ENCODE measurements at places on chromosomes 13 and 19. TPM values are rescaled to one million over a fixed set of nuclear protein-coding genes. Genes with fewer than 3 reads are reported as not detected.

PRSS57 gene
- not detected for total RNA-seq

ZNF431 gene
- 15.3 TPM for total RNA-seq

CALR3 gene
- not detected for total RNA-seq

NLRP4 gene
- not detected for total RNA-seq

FCER2 gene
- total RNA-seq = not detected

CYP2S1 gene
- 1.8 TPM for total RNA-seq

GRCh38 chr13:113577881-113578435 lies 6.6 kb upstream of the TFDP1 start:
- H3K4me1 ChIP-seq = no peaks in the 10 kb centered on the region
- peaks cover 6% of the 10 kb centered on the region for H3K27me3 ChIP-seq
- H3K4me3 ChIP-seq = no peak overlapping the region
- H3K27ac ChIP-seq = no peak overlapping the region
- H3K36me3 ChIP-seq = no peaks in the 10 kb centered on the region
- DNase-seq = no peak

DNA sequence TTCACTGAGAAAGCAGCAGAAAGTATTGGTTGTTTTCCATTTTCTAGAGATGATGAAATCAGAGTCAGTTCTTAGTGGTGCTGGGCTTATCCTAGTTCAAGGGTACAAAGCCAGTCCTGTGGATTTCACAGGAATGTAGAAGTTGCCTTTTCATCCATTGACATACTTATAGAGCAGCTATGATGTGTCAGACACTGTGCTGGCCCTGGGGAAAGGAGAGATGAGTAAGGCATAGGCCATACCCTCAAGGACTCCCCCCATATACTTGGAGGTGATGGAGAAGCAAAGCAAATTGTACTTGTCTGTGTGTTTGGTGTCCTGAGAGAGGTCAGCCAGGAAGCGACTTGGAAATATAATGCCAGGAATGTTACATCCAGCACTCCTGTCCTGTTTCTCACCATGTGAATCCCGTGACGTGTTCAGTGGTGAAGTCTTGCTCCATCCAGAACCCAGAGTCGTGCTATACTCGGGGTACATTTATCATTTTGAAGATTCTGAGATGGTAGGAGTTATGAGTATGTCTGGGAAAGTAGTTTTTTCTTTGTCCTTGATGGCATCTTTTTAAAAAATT lies 22.6 kb downstream of the ERCC5 start:
- no peak overlapping the region for H3K4me3 ChIP-seq
- peak overlapping the region; percentile 12 for H3K27ac ChIP-seq
- peaks cover 11% of the 10 kb centered on the region for H3K4me1 ChIP-seq
- DNase-seq = no peak
- no peaks in the 10 kb centered on the region for H3K27me3 ChIP-seq

DNA sequence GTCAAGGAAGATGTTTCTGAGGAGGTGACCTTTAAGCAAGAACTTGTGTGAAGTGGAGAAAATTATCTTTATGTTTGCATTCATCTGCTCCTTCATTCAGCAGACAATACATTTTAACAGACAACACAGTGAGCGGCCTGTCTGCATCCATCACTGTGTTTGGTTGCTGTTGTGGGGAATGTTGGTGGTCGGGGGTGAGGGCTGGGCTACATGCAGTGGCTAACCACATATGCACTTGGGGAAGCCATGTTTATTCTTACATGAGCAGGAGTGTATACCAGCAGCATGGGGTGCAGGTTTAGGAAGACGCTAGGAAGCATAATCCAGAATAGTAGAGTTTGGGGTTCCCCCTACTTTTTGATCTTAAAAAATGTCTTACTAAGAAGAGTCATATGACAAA lies 66.4 kb downstream of the DHRS12 start:
- no peaks in the 10 kb centered on the region for H3K27me3 ChIP-seq
- H3K4me1 ChIP-seq = no peaks in the 10 kb centered on the region
- H3K36me3 ChIP-seq = no peaks in the 10 kb centered on the region
- no peak for DNase-seq

GRCh38 chr13:84332346-84332745 lies 450.1 kb upstream of the SLITRK1 start:
- no peaks in the 10 kb centered on the region for H3K27me3 ChIP-seq
- DNase-seq = no peak
- H3K4me3 ChIP-seq = no peak overlapping the region
- H3K27ac ChIP-seq = no peak overlapping the region
- H3K36me3 ChIP-seq = no peaks in the 10 kb centered on the region

- H3K27me3 ChIP-seq = peaks cover 18% of the 10 kb centered on the region
- peaks cover 19% of the 10 kb centered on the region for H3K4me1 ChIP-seq
- no peak overlapping the region for H3K27ac ChIP-seq
- H3K4me3 ChIP-seq = no peak overlapping the region
Observed at GRCh38 chr19:17953869-17954268, 13.0 kb upstream of the KCNN1 start.

DNA sequence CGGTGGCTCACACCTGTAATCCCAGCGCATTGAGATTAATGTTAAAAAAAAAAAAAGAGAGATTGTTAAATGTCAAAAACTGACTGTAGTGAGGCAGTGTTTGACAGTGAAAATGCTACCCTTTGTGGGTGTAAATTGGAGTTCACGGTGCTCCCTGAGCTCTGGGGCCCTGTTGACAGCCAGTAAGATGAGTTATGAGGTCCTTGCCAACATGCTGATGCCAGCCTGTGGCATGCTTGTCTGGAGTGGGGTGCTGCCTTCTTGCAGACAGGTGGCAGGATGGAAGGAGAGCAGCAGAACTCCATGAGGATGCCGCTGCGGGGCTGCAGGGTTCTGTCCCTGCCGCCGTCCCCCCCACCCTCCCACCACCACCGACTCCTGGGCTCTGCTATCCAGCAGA lies 25.9 kb downstream of the PRAM1 start:
- DNase-seq = no peak
- H3K27me3 ChIP-seq = no peaks in the 10 kb centered on the region
- peaks cover 43% of the 10 kb centered on the region for H3K36me3 ChIP-seq
- H3K4me1 ChIP-seq = no peaks in the 10 kb centered on the region

DNA sequence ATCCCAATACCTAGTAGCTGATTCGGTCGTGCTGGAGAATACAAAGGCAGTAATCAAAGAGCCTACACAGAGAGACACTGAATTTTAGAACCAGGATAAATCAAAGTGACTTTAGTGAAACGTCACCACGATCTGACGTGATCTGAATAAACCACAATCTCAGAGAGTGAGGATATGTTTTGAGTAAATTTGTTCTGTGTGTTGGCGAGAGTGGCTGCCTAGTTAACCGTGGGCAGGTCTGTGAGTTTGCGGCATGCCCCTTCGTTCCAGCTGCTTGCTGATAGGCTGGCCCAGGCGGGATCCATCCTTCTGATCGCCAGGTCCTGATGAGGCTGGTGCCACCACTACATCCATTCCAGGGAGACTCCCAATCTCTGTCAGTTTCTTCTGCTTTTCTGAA lies 40.4 kb downstream of the LRCH1 start:
- H3K27ac ChIP-seq = no peak overlapping the region
- peaks cover 14% of the 10 kb centered on the region for H3K4me1 ChIP-seq
- no peaks in the 10 kb centered on the region for H3K36me3 ChIP-seq

DNA sequence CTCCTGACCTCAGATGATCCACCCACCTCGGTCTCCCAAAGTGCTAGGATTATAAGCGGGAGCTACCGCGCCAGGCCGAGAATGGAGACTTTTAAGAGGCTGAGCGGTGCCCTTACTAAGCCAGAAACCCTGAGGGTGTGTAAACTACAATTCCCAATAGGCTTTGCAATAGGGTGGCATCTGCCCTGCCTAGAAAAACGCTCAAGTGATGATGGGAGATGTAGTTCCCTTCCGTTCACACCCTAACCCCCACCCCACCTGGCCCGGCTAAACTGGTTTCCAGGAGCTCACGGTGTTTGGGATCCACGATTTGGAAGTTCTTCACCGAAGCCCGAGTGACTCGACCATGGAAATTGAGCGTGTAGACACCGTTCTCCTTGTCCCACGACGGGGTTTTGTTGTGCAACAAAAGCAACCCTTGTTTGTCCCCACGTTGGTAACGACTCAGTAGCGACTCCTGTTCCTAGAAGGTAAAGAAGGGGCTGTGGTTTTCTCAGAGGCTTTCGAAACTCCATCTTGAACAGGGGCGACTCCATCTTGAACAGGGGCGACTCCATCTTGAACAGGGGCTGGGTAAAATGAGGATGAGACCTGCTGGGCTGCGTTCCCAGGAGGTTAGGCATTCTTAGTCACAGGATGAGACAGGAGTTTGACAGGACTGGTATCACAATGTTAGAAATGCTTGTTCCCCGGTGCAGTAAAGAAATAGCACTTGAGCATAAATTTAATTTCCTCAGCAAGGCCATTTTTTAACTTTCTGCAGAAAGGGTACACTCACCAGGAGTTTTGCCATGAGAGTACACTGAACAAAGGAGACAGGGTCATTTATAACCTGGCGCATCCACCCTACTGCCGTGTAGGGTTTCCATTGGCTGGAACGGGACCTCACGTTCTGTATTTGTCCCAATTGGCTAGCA lies 9.8 kb downstream of the PPP1R15A start:
- H3K4me1 ChIP-seq = peaks cover 6% of the 10 kb centered on the region
- H3K4me3 ChIP-seq = no peak overlapping the region
- no peaks in the 10 kb centered on the region for H3K27me3 ChIP-seq
- peak; percentile 36 for DNase-seq

- no peaks in the 10 kb centered on the region for H3K4me1 ChIP-seq
- H3K4me3 ChIP-seq = no peak overlapping the region
- no peak overlapping the region for H3K27ac ChIP-seq
- DNase-seq = peak; percentile 25
- H3K36me3 ChIP-seq = no peaks in the 10 kb centered on the region
Observed at GRCh38 chr13:98598043-98598442, 21.1 kb upstream of the STK24 start.

DNA sequence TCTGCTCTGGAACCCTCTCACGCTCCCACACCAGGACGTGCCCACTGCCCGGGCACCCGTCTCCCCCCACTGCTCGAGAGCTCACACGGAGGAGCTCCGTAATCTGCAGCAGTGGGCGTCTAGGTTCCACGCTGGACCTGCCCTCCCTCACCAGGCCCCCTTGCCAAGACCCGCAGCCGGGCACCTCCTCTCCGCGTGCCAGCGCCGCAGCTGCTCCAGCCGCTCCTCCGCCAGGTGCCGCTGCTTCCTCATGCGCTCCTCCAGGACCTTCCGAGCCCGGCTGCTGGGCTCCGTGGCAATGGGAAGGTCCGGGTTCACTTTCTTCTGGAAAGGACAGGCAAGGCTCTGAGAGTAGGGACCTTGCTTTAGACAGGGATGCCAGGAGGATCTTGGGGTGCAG lies 35.0 kb upstream of the MATK start:
- no peaks in the 10 kb centered on the region for H3K36me3 ChIP-seq
- no peaks in the 10 kb centered on the region for H3K27me3 ChIP-seq
- DNase-seq = no peak
- H3K27ac ChIP-seq = no peak overlapping the region

DNA sequence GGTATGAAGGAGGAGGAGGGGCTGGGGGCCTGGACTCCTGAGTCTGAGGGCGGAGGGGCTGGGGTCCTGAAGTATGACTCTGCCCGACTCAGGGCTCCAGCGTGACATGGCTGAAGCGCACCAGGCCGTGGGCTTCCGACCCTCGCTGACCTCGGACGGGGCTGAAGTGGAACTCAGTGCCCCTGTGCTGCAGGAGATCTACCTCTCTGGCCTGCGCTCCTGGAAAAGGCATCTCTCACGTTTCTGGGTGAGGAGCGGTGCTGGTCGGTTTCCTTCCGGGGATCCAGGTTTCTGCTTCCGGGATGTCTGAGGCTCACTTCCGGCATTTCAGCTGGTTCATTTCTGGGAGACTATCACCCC lies 1.2 kb downstream of the CPT1C start:
- H3K4me3 ChIP-seq = no peak overlapping the region
- H3K4me1 ChIP-seq = peaks cover 4% of the 10 kb centered on the region
- H3K27me3 ChIP-seq = no peaks in the 10 kb centered on the region
- no peak for DNase-seq
- H3K36me3 ChIP-seq = no peaks in the 10 kb centered on the region

DNA sequence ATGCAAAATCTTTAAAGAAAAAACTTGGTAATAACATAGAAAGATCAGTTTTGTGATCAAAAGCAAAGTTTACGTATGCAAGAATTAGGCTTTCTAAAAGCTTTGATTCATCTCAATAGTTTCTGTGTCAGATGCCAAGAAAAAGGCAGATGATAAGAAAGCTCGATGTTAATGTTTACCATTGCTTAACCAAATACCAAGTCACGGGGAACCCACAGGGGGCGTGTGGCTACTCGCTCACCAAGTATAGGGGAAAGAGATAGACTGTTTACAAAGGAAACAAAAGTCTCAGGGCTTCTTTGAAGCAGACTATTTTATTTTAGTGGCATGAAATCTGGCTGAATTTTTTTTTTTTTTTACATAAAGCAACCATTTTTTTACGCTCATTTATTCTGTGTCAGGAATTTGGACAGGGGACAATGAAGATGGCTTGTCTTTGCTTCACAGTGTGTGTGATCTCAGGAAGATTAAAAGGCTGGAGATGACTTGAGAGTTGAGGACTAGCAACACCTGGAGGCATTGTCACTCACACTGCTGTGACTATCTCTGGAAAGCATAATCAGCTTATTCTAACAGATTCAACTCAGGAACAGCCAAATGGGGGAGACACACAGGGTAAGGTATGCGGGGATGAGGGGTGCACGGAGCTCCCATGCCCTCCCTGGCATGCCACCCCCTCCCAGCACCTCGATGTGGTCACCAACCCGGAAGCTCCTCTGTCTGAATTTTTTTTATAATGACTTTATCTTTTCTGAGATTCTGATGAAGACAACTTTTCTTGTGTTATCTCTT lies 24.9 kb downstream of the RCBTB1 start:
- H3K27me3 ChIP-seq = no peaks in the 10 kb centered on the region
- H3K4me1 ChIP-seq = peaks cover 8% of the 10 kb centered on the region
- peak overlapping the region; percentile 64 for H3K27ac ChIP-seq
- peak; percentile 70 for DNase-seq

DNA sequence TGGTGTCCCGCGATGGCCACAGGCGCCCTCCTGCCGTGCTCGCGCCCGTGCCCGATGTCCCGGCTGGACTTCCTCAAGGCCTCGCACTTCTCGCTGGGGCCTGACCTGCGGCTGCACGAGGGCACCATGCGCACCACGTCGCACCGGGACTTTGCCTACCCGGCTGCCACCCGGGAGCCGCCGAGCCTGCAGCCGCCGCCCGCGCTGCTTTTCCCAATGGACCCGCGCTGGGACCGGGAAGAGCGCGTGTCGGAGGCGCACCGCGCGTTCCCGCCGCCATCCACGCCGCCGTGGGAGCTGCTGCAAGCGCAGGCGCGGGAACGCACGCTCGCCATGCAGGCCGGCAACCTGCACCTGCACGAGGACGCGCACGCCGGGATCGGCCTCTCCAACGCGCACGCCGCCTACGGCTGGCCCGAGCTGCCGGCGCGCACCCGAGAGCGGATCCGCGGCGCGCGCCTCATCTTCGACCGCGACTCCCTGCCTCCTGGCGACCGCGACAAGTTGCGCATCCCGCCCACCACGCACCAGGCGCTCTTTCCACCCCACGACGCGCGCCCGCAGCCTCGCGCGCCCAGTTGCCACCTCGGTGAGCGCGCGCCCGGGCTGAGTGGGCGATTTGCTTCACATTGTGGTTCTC lies 12.1 kb upstream of the PEX11G start:
- no peaks in the 10 kb centered on the region for H3K36me3 ChIP-seq
- H3K27me3 ChIP-seq = peaks cover 55% of the 10 kb centered on the region
- peak; percentile 78 for DNase-seq
